HFFc6 (cell line): ENCODE measurements at places on chromosomes 7 and 10.

DNA sequence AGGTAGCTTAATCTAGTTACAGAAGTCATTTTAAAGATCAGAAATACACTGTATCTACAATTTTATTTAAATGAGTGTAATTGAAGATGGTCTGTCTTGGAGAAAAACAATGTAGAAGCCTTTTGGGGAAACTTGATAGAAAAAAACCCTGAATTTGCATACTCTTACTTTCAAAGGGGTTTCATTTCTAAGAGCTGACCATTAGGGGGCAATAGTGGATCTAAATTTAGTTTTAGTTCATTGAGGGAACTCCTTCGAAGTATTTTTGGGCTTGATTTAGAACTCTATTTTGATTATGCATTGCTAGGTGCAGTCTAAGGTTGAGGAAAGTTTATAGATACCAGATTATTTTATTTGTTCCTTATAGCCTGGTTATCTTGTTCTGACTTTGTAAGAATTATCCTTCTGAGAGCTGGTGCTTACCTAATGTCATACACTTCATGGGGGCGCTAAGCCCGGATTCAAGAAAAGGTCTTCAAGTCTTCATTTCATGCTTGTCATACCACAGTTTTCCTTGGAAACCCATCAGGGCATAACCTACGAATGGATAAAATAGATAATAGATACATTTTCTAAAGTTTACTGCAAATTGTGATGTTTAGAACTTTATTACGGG lies 69.1 kb upstream of the MXI1 start:
- DNase-seq, result peak; percentile 62

- DNase-seq, result no peak
These were observed 515.4 kb downstream of the NEBL start for GRCh38 chr10:20381761-20382160.

DNA sequence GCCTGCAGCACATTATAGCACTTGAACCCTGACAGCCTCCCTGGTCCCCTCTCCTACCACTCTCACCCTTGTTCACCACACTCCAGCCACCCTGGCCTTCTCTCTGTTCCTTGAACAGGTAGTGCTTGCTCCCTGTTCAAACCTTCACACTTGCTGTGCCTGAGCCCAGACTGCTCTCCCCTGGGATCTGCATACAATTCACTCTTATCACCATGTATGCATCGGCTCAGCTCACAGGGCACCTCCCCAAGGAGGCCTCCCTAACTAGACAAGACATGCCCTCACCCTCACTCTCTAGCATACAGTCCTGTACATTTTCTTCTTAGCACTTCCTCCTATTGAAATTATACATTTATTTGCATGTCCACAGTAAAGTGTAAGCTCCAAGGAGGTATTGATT lies 59.3 kb downstream of the FAM13C start:
- no peak for DNase-seq

DNA sequence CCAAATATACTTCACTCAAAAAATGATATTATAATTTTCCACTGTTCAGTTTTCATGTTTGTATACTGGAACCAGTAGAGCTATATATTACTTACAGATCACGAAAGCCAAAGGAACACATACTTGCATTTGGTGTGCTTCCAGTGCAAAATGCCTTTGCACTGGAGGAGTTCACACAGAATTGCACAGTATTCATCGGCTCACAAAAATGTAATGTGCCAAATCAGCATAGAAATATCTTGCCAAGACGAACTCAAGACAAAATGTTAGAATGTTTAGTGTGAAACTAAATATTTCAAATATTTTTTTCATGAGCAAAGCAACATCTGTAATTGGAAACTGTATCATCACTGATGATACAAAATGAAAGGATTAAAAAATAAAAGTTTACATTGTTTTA lies 646.2 kb upstream of the SEMA3D start:
- DNase-seq, result no peak

- DNase-seq, result no peak
These were observed 278.3 kb downstream of the MAD1L1 start for GRCh38 chr7:1954366-1955004.

GRCh38 chr7:16744518-16745250 lies 8.9 kb upstream of the TSPAN13 start:
- DNase-seq, result no peak

DNA sequence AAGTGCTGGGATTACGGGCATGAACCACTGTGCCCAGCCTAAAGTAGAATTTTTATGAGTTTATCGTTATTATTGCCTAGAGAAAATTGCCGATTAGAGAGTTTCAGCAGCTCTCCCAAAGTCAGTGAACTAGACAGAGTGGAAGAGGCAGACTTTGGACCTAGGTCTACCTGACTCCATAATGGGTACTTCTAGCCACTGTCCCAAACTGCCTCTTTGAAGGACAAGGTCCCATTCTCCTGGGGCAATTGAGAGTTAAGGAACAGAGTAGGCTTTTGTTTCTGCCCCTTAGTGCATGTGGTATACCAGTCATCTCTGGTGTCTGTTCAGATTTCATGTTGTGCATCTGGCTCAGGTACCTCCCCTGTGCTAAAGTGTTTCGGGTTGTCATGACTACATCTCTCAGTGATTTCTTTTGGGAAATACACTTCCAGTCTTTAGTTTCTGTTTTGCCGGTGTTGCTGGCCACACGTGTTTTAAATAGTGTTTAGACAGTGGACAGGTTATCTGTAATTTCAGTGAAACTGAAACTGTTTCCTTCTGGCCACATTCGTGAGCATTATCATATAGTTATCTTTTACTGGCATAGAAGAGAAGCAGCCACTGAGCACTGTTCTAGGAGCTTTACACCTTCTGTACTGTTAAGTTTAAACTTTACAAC lies 4.7 kb downstream of the TMEM236 start:
- no peak for DNase-seq

- DNase-seq, result no peak
These were observed 1140.7 kb upstream of the LRRN3 start for GRCh38 chr7:109950256-109950655.

DNA sequence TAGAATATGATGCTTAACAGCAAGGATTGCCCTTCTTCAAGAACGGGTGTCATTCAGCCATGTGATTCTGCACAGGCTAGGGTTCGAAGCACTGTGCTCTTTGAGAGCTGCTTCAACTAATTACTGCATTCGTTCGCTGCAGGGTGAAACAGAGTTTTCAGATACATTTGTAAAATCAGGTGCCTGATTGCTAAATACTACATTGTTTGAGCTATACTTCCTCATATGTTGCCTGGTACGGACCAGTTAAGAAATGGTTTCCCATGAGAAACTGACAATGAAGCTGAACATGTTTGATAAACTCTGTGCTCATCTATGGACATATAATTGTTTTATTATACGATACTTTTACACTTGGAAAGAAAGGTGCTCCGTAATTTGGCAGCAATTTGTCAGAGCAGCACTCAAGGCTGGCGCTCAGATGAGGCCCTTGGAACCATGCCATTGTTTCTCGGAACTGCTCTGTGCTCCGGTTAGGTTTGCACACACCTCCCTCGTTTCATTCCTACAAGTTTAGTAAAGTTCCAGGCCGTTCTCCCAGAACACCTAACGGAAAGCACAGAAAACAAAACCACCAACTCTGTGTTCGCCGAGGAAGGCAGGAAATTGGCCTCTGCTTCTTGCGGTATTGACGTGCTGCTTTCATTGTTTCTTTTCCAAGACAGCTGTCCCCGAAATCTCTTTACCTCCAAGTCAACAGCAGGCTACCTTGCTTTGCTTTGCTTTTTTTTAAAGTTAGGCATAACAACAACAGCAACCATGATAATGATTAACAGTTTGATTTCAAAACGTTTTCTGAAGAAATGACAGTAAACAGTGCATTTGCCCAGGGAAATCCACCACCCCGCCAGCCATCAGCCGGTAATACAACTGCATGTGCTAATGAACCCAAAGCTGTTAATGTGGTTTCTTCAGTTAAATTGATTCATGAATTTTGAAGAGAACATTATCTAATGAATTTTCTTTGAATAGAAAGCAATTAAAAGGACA lies 206.9 kb downstream of the EBF3 start:
- DNase-seq, result no peak

DNA sequence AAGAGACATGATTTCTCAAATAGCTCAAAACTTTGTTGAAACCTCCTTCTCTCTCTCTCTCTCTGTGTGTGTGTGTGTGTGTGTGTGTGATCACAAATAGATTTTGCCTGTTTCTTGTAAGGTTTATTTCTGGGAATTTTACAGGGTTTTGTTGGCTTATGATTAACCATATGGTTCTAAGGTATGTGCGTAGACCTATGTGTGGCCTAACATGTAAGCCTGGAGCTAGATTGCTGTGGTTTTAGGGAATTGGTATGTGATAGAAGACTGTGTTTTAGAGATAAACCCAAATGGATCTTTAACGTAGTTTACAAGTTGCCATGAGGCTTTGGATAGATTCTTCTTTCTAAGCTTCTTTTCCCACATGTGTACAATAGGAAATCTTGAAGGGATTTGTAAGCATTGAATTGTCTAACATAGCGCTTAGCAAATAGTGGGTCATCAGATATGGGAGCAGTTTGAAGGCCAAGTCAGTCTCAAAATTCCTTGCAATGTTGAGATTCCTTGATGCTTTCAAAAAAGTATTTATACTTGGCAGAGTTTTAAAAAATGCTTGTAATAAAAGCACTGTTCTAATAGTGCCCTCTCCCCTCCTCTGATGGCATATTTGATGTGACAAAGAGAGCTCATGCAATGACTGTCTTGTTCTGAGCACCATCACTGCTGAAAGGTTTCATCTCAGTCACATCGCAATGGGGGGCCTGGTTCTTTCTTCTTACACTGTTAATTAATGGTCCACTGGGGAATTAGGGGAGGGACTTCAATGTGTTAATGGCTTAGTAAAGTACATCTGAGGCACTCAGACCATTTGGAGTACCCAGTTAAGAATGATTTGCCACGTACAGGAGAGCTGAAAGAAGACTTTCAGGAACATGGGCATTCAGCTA lies 118.2 kb downstream of the SNX10 start:
- DNase-seq, result no peak

- DNase-seq, result no peak
These were observed 28.9 kb downstream of the PPP1R3C start for GRCh38 chr10:91603931-91604331.

DNA sequence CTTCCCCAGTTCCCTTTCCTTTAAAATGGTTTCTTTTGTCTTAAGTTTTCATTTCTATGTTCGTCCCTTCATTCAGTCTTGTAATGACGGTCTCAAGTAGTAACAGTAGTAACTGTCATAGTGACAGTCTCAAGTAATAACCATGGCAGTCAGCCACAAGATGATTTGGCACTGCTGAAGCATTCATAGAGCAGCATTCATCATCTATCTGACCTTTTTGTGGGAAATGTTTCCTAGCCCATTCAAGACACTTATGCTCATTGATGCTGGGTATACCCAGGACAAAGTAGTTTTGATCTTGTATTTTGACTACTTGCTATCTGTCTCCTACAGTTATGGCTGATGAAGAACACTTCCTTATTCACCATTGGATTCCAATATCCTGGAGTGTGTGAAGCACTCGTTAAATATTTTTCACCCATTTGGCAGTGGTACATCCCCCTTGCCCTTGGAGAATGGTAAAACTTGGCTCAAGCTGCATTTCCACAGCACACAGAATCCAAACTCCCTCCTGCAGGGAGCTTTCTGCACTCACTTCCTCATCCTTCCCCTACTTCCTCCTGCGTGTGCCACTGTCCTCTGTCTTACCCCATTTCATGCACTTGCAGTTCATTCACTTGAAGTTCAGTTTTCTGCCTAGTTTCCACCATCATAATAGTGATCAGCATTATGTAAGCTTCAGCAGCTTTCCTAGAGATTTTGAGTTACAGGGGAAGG lies 19.0 kb downstream of the GIMAP4 start:
- no peak for DNase-seq

DNA sequence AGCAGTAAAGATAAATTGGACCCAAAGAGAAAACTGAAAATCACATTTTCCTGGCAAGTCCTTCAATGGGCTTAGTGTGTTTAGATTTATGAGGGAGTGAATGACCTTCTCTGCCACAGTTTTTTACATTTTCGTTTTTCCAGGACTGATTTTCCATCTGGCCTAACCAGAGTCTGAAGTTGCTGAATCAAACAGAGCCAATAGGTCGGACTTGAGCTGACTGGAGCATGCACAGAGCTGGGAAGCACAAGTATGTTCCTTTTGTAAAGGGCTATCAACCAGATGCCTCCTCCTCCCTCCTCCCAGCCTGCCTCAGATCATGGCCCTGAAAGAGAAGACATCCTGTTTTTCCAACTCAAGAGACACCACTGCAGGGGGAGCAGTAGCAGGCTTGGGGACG lies 126.0 kb upstream of the ANKRD1 start:
- no peak for DNase-seq

GRCh38 chr10:46527241-46527811 lies 29.1 kb downstream of the GPRIN2 start:
- no peak for DNase-seq

DNA sequence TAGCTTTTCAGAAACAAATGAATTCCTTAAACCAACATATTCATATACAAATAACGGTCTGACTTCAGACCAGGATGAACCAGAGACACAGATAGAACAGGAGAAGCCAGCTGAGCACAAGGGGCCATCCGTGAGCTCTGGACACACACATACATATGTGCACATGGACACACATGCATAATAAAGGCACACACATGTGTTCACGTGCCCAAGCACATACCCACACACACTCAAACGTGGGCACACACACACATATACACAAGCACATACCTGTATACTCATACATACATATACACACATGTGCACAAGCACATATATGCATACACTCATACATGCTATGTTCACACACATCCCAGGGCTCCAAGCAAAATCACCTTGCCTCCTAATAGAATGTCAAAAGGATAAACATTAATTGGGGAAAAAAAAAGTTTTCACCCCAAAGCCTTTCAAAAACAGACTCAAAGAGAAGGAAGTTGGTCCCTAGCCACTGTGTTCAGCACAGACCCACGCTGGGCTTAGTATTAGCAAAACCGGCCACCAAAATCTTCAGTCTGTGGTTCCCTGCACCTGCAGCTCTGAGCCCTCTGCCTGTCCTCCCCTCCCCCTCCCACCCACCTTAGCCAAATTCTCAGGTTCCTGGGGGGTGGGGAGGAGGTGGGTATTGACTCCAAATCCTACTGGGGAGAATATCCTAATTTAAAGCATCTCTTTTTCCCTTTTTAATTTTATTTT lies 100.4 kb upstream of the MACROH2A2 start:
- no peak for DNase-seq

GRCh38 chr7:40570223-40570622 lies 435.4 kb downstream of the SUGCT start:
- DNase-seq, result no peak

GRCh38 chr10:44680764-44681163 lies 230.4 kb upstream of the TMEM72 start:
- DNase-seq, result no peak

DNA sequence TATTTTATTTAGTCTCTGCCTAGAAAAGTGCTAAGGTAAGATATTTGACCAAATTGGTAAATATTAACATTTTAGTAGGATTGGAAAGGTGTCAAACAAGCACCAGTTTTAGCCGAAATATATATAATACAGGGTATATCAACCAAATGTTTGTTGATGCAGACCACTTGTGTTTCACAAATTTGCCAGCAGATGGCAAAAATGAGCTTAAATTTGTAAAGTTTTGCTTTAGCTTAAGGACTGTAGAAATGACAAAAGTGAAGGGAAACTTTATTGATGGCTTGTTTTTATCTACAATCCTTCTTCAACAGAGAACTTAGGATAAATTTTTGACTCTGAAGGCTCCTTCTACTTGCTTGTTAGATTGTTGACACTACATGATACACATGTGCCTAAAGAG lies 4.8 kb upstream of the POLR1F start:
- DNase-seq, result peak; percentile 45

- DNase-seq, result no peak
These were observed 539.5 kb upstream of the FZD8 start for GRCh38 chr10:36181426-36182178.
